ENCODE measurements at places on chromosomes 4 and X. TPM values are rescaled to one million over a fixed set of nuclear protein-coding genes. Genes with fewer than 3 reads are reported as not detected.

The PROM1 gene
- total RNA-seq, result under 0.01 TPM

The ARL9 gene
- total RNA-seq, result 0.23 TPM

The GPR50 gene
- total RNA-seq, result not detected

The SPP1 gene
- total RNA-seq, result not detected

The CITED1 gene
- 0.28 TPM for total RNA-seq

The APBB2 gene
- total RNA-seq, result 17.0 TPM

The ARHGAP4 gene
- total RNA-seq, result 7.0 TPM

The FRG1 gene
- 35.5 TPM for total RNA-seq

The FSTL5 gene
- not detected for total RNA-seq

The SPATA4 gene
- total RNA-seq, result not detected

The ETDB gene
- total RNA-seq, result not detected

The FHDC1 gene
- total RNA-seq, result 3.6 TPM

The CXCL8 gene
- total RNA-seq, result 23.4 TPM

The ZFP42 gene
- total RNA-seq, result 0.33 TPM

The MAGEA2 gene
- total RNA-seq, result not detected

The AADAT gene
- total RNA-seq, result 4.4 TPM

The GRIA3 gene
- total RNA-seq, result 0.28 TPM

The CDKL2 gene
- 0.60 TPM for total RNA-seq

The STPG2 gene
- not detected for total RNA-seq

The OFD1 gene
- total RNA-seq, result 10.9 TPM
